ENCODE measurements at places on chromosomes 12 and 14. TPM values are rescaled to one million over a fixed set of nuclear protein-coding genes. Genes with fewer than 3 reads are reported as not detected.

The RTL1 gene
- polyA plus RNA-seq = not detected

The IQSEC3 gene
- polyA plus RNA-seq = 30.1 TPM

The PLBD1 gene
- polyA plus RNA-seq = 0.98 TPM

The PLXNC1 gene
- polyA plus RNA-seq = 3.8 TPM

The OVCH1 gene
- 3.0 TPM for polyA plus RNA-seq

The FAM181A gene
- not detected for polyA plus RNA-seq

The AICDA gene
- not detected for polyA plus RNA-seq

The KRT79 gene
- polyA plus RNA-seq = 0.81 TPM

The FAM177A1 gene
- polyA plus RNA-seq = 51.3 TPM

The MCRS1 gene
- polyA plus RNA-seq = 13.0 TPM

The PTMS gene
- 10.0 TPM for polyA plus RNA-seq

Data from Purkinje cell (primary cell).